ENCODE measurements at places on chromosomes 6 and 20.

- DNase-seq: no peak
Measured at GRCh38 chr6:53701333-53702218, 36.0 kb upstream of the KLHL31 start.

- DNase-seq: no peak
Measured at GRCh38 chr20:16279320-16279719, 293.9 kb downstream of the KIF16B start.

DNA sequence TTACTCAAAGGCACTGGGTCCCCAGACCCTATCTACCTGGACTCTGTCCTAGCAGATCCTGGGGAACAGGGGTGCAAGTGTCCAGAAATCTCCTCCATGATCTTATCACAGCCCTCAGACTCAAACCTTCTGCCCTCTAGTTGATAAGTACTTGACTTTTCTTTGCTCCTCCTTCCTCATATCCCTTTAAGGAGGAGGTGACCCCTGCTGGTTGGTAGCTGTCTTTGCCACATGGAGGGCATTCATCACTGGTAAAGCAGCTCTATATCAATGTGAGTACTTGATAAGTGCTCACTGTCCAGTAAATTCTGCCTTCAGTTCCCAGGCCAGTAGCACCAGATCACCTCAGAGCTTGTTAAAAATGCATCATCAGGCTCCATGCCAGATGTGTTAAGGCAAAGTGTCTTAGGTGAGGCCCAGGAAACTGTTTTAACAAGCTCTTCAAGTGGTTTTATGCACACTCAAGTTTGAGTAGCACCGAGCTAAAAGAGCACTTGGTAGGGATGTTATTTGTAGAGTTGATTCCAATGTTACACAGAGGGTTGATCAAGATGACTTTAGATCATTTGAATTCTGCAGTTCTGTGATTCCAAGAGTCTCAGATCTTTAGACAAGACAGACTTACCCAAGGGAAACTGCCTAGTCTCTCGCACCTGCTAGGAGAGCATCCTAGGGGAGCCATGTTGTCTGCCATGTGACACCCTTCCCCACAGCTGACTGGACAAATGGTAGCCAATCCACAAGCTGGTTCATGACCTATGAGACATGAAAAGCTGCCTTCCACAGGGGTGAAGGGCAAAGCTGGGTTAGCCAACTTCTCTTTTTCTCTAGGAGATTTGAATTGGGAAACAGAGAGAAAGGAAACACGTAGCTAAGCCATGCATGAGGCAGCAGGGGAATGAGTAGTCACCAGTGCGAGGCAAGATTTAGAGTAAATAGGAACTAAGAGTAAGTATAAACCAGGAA, 18.6 kb downstream of the TREML2 start:
- peak; percentile 61 for DNase-seq

GRCh38 chr6:157498817-157499216, 117.8 kb downstream of the ZDHHC14 start:
- no peak for DNase-seq

GRCh38 chr6:137685798-137686375, 181.2 kb upstream of the TNFAIP3 start:
- DNase-seq: no peak

DNA sequence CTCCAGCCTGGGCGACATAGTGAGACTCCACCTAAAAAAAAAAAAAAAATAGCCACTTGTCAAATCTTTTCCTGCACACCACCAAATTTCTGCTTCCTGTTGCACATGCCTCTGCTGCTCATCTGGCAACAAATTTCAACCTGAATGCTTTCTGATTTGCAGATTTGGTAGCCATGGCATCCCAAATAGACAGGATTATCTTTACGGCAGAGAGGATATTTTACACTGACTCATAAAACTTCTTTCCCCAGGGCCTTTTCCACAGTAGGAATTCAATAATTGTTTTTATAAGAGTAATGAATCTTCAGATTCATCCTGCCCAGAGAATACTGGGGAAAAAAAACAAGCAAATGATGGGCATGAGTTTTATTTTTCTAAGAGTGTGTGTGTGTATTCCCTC, 264.6 kb downstream of the FRK start:
- no peak for DNase-seq

Measured in RKO (cell line).